ENCODE measurements at places on chromosomes 6 and 20.

DNA sequence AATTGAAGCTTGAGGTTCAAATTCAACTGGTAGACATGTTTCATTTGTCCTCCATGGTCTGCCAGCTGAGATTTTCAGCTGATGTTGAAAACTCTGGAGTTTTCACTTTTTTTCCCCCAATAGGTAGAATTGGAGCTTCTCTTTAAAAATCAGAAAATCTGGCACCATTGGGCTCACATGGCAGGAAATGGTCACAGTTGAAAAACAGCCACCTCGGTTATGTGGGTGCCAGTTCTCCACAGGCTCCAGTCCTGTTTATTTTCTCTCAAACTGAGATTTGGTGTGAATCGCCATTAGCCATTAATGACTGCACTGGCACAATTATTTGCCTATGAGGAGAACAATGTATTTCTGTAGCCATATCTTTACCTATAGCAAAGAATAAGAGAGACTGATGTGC lies 171.4 kb upstream of the TFAP2D start:
- no peak for DNase-seq

- peak; percentile 35 for DNase-seq
Observed at GRCh38 chr6:169589293-169589692, 112.5 kb downstream of the WDR27 start.

- peak; percentile 20 for DNase-seq
Observed at GRCh38 chr6:28081486-28081751, 1.1 kb downstream of the ZNF165 start.

GRCh38 chr20:53202777-53203176 lies 230.6 kb downstream of the TSHZ2 start:
- DNase-seq = no peak

GRCh38 chr6:142900227-142900971 lies 44.6 kb downstream of the HIVEP2 start:
- DNase-seq = peak; percentile 46

DNA sequence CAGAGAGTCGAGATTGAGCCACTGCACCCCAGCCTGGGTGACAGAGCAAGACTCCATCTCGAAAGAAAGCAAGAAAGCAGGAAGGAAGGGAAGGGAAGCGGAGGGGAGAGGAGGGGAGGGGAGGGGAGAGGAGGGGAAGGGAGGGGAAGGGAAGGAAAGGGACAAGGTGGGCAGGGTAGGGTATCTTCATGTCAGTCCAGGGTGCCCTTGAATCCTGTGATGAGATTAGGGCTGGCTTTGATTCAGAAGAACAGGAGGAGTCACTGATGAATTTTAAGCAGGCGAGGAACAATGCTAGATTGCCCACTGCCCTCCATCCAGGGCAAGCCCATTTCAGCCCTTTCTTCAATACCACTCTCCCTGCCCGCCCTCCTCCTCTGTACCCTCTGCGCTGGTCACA lies 35.0 kb upstream of the EPB41L1 start:
- DNase-seq = no peak

- DNase-seq = no peak
Observed at GRCh38 chr6:131724114-131724513, 13.3 kb upstream of the CTAGE9 start.

GRCh38 chr20:4509825-4510522 lies 211.7 kb upstream of the PRND start:
- no peak for DNase-seq

GRCh38 chr6:110629153-110629552 lies 152.7 kb upstream of the SLC22A16 start:
- DNase-seq = no peak

GRCh38 chr6:87667032-87667431 lies 35.0 kb downstream of the AKIRIN2 start:
- DNase-seq = no peak

GRCh38 chr6:324729-325125 lies 32.4 kb downstream of the DUSP22 start:
- DNase-seq = no peak

DNA sequence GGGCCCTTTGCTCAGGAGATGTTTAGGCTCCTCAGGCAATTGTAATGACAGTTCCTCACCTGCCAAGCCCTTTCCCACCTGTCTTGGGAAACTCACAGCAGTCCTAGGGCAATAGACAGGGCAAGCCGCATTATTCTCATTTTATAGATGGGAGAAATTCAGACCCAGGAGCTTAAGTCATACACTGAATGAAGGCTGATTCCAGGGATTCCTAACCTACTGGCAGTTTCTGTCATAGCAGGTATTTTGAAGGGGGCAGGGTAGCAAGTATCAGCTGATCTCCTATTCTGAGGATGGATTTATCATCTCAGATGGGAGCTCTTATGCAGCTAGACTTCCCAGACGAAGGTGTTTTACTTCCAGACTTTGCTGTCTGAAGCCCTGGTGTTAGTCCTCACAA lies 61.4 kb upstream of the MYL9 start:
- DNase-seq = no peak

GRCh38 chr6:138161338-138162110 lies at the start of gene ARFGEF3:
ARFGEF3 (plus strand) TSS chr6:138161939; CDS start chr6:138162087, 148 bp downstream.
- peak; percentile 15 for DNase-seq

DNA sequence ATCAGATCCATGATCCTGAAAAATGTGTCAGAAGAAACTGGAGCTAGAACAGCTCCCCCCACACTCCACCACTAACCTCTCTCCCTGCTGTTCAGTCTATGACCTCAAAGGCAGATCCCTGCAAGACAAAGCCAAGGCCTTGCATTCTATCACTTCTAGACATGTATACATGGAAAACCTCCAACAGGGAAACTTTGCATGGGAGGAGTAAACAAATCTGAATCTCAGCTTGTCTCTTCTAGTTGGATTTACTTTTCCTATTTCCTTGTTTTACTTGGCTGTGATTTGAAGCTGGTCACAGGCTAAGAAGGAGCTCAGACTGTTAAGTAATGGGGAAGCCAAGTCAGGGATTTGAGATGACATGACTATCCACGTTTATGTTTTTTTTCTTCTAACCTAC lies 456.8 kb upstream of the CHD6 start:
- no peak for DNase-seq

DNA sequence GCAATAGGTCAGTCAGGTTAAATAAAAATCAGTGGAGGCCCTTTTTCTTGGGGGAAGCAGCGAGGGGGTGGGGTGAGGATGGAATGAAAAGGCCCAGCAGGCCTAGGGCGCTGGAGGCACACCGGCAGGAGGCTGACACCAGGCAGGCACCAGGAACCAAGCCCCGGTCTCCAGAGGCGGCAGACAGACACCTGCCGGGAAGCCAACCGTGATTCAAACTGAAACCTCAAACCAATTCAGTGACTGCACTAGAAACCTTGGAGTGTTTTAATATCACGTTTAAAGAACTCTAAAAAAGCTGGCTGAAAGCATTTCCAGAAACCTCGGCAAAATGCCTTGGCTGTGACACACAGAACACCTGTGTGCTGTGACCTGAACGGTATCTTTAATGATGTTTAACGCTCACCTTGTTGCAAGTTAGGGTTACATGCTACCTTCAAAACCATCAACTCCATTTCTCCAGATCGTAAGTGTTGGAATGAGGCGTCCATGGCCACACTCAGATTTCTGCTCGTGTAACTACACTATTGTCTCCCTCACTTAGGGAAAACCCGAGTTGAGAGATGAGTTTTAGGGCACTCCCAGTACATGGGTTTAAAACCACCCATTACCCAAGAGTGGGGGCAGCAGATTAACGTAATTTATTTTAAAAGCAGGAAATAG lies 27.2 kb downstream of the DIDO1 start:
- no peak for DNase-seq
